Effector CD4-positive, alpha-beta T cell (primary cell): ENCODE measurements at places on chromosomes 5 and 9.

DNA sequence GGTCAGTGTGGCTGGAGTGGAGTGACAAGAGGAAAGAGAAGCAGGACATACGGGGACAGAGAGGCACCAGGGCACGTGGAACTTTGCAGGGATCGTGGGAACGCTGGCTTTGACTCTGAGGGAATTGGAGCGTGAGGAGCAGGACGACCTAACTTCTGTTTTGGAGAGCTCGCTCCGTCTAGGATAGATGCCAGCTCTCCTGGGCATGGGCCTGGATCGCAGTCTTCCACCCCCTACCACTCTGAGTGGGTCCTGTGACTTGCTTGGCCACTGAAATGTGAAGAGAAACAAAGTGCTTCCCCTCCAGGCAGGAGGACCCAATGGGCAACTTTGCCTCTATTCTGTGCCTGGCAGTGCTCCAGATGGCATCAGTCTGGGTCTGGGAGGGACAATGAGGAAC is 8.7 kb upstream of the SH3PXD2B start:
- no peak for DNase-seq

DNA sequence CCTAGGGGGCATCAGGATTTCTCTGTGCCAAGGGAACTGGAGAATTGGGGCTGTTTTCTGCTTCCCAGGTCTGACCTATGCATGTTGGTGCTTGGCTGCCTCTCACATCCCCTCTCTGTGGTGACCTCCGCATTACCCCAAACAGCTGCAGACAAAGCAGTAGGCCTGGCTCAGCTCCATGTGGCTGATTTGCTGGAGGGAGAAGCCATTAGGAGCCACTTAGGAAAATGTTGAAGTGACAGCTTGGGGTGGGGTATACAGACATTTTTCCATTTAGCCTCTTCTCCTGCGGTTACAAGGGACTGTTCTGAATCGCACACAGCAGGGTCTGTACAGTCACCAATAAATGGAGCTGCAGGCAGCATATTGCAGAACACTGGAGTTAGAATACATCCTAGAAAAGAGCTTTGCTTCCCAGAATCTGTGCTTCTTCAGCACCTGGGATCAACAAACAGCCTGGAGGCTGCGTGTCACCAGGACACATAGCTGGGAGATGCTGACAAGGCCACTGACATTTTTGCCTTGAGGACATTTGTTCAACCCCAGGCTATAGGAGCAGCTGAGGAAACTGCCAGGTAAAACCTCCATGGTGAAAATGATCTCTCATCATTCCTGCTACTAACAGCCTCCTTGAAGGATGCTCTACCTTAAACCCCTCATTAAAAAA is 335.3 kb downstream of the DIRAS2 start:
- no peak for DNase-seq

- DNase-seq: no peak
Observed at GRCh38 chr5:14254686-14255085, 111.5 kb downstream of the TRIO start.

DNA sequence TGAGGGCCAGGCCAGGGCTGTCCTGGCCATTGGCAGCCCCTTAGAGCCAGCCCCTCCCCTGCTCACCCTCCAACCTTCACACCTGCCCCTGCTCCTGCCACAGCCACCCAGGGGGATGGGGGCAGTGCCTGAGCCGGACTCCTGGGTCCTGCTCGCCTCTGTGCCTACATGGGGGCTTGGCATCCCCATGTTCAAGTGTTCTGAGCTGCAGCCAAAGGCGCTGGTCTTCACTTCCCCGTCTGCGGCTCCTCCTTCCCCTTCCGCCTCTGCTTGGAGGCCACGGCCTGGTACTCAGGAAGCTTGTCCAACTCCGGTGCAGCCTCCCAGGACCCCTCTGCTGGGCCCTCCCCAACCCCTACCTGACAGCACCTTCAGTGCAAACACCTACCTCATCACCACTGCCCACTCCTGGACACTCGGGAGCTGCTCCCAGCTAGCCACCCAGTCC is 2.3 kb upstream of the DNLZ start:
- no peak for DNase-seq

DNA sequence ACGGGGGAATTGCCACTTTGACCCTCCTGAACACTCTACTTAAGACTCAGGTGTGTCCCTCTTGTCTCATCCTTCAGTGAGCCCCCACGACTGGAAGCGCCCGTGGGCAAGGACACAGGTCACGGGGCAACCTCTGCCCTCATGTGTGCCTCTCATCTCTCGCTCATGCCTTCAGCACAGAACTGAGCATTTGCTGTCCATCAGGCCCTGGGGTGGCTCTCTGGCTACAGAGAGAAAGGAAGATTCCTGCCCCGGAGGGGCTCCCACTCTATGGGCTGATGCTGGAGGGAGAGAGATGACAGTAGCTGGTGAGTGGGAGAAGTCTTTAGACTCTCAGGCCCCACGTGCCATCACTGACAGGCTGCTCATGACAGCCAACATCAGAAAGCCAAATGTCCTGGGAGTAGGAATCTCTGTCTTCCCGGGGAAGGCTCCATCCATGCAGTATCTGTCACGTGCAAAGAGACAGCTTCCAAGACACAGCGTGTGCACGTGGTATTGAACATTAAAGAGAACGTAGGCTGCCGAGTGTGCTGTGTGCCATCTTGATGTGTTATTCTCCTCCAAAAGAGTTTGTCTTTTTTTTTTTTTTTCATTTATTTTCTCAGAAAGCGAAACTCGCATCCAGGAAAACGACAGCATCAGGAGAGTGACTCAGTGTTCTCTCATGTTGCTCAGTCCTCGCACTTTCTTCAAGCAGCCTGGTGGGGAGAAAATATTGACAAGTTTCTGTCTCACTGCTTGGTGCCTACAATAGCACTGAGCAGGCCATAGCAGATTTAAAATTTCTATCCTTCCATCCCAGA is 190.5 kb downstream of the GAS1 start:
- no peak for DNase-seq

DNA sequence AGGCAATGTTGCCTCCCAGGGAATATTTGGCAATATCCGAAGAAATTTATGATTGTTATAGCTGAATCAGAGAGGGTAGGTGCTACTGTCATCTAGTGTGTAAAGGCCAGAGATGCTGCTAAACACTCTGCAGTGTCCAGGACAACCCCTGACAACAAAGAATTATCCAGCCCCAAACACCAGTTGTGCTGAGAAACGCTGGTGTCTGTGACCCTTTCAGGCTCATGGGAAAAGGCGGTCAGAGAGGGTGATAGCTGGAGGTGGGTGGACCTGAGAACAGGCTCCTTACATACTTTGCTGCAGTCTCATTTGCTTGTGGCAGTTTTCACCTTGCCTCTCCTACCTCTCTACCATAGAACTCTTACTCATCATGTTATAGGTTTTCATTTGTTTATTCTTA is 295.3 kb upstream of the DMRT1 start:
- DNase-seq: no peak

GRCh38 chr9:109779711-109780452 is at the start of gene PALM2AKAP2:
PALM2AKAP2 (plus strand) TSS chr9:109780198; CDS start chr9:109780489, 291 bp downstream.
- DNase-seq: no peak

DNA sequence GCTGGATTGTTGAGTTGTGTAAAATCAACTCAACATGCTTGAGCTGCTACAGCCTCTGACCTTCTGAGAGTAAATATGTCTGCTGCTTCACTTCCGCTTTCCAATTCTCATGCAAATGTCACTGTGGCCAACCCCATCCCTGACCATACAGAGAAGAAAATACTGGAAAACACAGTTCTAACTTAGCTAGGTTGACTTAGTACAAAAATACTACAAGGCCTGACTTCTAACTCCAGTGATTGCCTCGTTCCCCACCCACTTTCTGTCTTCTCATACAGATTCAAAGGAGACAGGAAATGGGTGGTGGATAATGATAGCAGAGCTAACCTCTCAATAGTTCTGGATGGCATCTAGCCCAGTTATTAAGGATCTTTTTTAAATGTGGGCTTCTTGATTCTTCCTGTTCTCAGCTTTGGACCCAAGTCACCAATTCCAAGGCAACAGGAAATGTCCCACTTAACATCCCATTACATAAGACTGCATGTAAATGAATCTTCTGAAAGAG is 226.6 kb upstream of the SLC24A2 start:
- no peak for DNase-seq

DNA sequence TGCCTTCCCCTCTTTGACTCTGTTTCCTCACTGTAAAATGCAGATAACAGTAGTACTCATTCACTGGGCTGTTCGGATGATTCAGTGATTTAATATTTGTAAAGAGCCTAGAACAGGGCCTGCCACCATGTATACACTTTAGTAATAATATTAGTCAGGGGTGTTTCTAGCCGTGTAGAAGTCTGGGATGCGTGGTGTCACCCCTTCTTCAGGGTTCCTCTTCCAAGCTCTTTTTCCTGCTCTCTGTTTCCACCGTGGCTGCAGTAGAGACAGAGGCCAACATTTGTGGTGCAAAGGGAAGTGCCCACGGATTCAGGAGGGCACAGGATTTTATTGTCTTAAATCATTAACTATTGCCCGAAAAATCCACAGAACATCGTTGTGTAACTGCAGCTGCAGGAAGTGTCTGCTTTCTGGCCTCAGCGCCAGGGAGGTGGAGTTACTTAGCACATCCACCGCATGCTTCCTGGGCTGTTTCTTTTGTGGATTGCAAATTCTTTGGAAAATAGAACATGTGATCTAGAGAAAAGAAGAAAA is 61.7 kb downstream of the TRIO start:
- DNase-seq: no peak

DNA sequence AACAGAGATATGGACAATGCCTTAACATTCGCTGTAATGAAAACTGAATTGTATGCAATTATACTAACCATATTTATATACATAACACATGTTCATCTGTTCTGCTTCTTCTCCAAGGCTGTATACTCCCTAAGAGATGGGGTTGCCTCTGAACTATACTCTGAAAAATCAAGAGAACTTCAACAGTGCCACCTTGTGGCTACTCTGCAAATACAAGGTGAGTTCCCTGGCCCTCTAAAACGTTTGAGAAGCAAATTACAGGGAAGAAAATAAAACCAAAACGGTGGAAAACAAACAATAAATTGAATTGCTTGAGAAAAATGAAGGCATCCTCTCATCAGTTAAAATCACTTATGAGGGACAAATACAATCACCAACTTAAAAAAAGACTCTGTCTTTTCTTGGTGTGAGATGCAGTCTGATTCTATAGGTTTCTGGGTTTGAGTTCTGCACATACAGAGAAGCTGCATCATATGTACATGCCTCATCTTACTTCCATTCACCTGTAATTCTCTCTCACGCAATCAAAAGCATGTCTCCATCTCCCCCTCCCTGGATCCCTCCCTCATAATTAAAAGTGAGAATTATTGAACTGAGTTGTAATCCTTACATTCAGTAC is 98.6 kb downstream of the FBXW11 start:
- peak; percentile 26 for DNase-seq

DNA sequence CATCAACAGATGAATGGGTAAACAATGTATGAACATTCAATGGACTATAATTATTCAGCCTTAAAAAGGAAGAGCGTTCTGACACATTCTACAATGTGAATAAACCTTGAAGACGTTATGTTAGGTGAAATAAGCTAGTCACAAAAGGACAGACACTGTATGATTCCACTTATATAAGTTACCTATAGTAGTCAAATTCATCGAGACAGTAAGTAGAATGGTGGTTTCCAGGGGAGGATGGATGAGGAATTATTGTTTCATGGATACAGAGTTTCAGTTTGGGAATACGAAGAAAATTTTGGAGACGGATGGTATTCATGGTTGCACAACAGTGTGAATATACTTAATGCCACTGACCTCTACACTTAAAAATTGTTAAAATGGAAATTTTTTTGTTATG is 216.4 kb downstream of the CACNA1B start:
- no peak for DNase-seq

GRCh38 chr5:112025757-112026156 is 268.8 kb upstream of the NREP start:
- DNase-seq: no peak

DNA sequence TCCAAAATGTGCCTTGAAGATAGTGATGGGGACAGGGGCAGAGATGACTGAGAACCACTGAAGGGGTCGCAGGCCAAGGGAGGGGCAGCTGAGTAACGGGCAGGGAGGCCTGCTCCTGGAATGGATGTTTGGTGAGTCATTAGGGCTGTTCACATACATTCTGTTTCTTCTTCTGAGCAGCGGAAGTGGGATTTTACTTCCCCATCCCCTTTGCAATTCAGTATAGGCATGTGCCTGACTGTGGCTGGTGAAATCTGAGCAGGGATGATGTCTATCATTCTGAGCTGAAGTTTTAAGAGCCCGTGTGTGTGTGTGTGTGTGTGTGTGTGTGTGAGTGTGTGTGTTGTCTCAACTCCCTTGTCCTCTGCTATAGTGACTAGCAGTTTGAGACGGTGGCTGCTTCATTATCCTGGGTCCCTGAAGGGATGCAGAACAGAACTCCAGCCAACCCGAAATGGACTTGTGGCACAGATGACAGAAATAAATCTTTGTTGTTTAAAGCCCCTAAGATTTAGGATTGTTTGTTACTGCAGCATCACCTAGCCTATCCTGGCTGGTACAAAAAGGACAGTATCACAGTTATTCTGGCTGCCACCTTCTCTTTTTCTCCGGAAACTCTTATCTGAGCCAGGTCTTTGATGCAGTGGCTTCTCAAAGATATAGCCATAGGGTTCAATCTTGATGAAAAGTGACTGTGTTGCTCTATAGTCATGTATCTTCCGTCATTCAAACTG is 29.2 kb upstream of the TGFBI start:
- no peak for DNase-seq

DNA sequence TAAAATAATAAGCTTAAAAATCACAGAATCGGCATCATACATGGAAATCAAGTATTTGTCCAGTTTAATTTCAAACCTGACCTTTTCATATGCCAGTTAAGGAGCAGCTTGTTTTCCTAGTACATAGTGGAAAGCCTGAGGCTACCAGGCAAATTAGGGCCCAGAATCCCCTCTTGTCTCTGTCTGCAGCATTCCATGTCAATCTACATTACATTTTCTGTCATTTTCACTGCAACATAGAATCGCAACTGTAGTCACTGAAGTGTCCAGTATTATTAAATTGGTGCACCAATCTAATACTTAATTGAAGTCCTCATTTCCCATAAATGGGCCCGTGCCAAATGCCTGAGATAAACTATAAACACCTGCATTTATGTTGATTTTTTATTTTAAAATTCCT is 1352.2 kb upstream of the ACO1 start:
- no peak for DNase-seq

DNA sequence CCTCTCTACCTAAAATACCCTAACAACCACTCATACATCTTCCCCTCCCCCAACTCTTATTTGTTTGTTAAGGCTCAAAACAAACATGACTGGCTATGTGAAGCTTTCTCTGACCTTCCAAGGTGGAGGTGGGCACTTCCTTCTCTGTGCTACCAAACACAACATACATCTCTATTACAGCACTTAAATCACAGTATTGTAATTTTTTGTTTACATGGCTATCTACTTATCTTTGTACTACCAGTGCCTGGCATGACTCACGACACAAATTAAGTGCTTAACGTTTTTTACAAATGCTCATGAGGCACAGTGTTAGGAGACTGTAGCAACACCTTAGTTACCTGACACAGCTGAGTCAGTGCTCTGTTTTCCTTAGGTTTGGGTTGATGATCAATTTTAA is 18.6 kb downstream of the HOMER1 start:
- no peak for DNase-seq

- no peak for DNase-seq
Observed at GRCh38 chr5:60377826-60378225, 322.1 kb downstream of the DEPDC1B start.

- DNase-seq: no peak
Observed at GRCh38 chr5:74237571-74238145, 402.9 kb downstream of the ENC1 start.
